ENCODE measurements at places on chromosomes 12 and 14. TPM values are rescaled to one million over a fixed set of nuclear protein-coding genes. Genes with fewer than 3 reads are reported as not detected.

DNA sequence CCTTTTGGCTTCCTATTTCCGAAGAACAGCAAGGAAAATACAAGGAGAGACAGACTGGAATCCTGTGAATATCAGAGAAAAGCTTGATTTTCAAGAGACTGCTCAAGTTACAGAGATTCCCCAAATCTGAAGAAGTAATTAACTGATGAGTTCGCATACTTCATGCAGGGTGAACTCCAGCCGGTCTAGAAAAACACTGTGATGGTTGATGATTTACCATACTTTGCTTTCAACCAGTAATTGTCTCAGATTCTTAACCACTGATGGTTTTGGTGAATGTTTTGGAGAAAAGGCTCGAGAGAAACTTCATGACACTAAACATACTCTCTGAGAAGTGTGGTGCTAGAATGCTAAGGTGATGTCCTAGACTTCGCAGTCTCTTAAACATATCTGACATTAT, 4.4 kb upstream of the PLXNC1 start:
- DNase-seq, result no peak

AKAP6 gene
- 0.92 TPM for polyA plus RNA-seq

- DNase-seq, result peak; percentile 18
Measured at GRCh38 chr14:69088586-69088985, 64.3 kb downstream of the DCAF5 start.

C12orf54 gene
- not detected for polyA plus RNA-seq

SMCO2 gene
- polyA plus RNA-seq, result not detected

SLC8A3 gene
- polyA plus RNA-seq, result not detected

TIMELESS gene
- 5.5 TPM for polyA plus RNA-seq

DNA sequence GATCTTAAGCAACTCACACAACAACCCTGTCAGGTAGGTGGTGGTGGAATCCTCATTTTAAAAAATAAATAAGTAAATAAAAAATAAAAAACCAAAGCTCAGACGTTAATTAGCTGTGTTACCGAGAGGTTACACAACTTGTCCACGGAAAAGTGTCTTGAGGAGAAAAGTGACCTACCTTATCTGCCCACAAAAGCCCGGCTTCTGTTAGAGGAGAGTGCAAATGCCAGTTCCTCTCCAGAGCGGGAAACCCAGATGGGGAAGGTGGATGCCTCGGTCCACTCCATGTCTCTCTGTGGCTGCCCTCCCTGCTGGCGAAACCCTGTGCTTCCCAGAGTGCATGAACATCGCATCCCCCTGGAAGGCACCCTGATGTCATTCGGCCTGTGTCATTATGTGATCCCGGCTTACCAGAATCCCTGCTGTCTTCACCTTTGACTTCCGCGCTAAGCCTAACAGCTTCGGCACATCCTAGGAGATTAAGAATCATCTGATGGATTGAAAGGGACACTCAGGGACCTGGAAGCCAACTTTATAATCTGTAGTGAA, 6.4 kb downstream of the MLXIP start:
- DNase-seq, result no peak

GYS2 gene
- polyA plus RNA-seq, result not detected

GZMB gene
- 0.86 TPM for polyA plus RNA-seq

- no peak for DNase-seq
Measured at GRCh38 chr12:105233041-105233905, 2.7 kb downstream of the APPL2 start.

DNA sequence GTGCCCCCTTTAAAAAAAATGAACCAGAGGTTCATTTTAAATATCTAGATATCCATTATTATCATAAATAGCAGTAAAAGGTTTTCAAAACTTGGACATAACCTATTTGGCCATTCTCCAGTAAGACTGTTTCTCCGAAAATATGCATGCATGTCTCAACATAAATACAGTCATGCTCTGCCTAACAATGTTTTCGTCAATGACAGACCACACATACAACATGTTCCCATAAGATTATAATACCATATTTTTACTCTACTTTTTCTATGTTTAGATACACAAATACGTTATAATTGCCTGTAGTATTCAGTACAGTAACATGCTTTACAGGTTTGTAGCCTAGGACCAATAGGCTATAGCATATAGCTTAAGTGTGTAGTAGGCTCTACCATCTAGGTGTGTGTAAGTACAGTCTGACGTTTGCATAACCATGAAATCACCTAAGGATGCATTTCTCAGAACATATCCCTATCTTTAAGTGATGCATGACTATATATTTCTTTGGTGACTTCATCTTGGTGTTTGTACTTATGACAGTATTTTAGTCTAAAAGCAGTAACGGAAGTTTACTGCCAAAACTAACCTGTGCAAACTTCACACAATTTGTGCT, 3.2 kb downstream of the TMEM19 start:
- DNase-seq, result no peak

DNA sequence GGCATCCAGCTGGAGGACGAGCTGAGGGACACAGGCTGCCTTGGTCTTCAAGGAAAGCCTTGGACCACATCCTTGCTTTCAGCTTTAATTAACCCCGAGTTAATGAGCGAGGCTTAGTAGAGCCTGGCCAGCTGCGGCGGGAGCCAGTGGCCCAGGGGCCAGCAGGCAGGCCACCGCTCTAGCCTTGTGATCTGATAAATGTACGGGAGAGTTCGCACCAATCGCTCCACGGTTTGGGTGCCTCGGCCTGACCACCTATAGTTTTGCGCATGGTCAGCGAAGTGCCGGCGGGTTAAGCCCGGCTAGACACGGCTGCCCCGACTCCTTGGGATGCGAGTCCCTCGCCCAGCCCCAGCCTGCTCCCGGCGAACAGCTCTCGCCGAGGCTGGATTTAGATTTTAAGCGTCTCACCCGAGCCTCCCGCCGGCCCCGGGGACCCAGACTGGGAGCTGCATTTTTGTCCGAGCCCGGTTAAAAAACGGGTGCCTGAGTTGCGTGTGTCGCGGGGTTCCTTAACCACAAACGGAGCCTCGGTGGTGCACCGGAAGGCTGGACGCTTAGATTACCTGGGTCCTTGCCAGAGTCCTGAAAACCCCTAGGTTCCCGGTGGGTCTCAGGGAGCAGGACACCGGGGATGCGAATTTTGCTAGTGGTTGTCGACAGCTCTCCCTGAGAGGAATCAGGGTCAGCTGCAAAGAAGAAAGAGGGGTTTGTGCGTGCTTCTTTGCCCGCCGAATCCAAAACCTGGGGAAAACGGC, 2.9 kb upstream of the HOXC12 start:
- no peak for DNase-seq

GRCh38 chr12:58720421-58720820, 199.9 kb downstream of the LRIG3 start:
- DNase-seq, result no peak

ABCD2 gene
- polyA plus RNA-seq, result 0.17 TPM

GRCh38 chr14:33390335-33390734, 451.7 kb downstream of the NPAS3 start:
- DNase-seq, result no peak

GRCh38 chr14:64789696-64790095, 85.5 kb downstream of the PLEKHG3 start:
- DNase-seq, result no peak

ADAM21 gene
- 0.28 TPM for polyA plus RNA-seq

DPF3 gene
- polyA plus RNA-seq, result 2.3 TPM

AQP6 gene
- polyA plus RNA-seq, result 74.1 TPM

- DNase-seq, result peak; percentile 81
Measured at GRCh38 chr14:69242311-69243224, 17.4 kb upstream of the GALNT16 start.

GRCh38 chr12:55469291-55469690, 647 bp downstream of the OR6C70 start:
- no peak for DNase-seq

DNA sequence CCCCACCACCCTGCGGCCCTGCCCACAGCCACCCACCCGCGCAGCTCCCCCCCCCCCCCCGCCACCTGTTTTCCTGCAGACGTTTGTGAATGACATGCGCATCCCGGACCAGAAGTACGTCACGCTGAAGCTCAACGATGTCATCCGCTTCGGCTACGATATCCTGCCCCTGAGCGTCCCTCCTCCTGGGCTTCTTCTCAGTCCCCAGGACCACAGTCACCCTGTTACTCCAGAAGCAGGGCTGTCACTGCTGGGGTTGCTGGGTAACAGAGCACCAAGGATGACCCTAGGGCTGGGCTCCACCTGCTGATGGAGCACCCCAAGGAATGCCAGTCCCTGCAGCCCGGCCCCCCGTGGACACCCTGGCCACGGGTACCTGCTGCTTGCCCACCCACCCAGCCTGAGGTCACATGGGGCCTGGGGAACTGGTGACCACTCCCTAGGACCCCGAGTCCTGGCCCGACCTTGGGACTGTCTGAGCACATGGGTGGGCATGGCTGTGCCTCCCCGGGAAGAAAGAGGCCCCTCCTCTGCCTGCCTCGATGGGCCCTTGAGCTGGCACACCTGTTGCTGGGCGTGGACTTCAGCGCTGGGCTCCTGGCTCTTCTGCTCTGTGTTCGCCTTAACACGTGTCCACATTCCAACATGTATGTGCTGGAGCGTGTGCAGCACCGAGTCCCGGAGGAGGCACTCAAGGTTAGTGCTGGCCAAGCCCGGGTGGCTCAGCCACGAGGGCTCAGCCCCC, 12.9 kb downstream of the CEP170B start:
- DNase-seq, result no peak

DNA sequence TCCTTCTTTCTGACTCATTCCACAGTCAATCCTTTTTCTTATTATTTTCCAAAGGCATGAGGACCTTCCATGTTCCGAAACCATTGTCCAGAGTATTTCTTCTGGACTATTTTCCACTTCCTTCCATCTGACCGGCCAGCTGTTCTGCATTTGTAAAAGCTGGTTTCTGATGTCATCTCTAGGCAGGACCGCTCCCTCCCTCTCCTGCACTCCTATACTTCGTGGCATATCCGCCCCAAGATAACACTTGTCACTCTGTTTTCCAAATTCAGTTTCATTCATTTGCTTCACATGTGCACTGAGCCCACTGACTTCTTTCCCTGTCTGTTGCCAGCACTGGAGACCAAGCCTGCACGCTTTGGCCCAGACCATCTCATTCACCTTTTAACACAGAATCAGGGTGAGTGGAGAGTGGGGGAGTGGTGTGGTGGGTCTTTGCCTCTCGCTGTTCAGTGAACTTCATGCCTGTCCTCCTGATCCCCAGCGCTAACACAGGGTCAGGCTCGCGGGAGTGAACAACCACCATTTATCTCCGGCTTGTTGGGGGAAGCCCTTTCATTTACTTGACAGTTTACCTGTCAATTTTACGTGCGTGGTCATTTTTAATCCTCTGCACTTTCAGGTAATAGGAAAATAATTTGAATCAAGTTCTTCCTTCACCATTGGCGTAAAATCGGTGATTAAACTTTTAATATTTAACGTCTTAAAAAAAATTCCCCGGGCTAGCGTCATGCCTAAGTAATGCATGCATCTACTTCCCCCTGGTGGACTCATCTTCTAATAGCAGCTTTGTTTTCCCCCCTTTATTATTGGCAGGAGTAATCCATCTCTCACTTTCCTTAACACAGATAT, 52.5 kb downstream of the C12orf75 start:
- no peak for DNase-seq

LHX5 gene
- polyA plus RNA-seq, result not detected

GRCh38 chr14:62453226-62453625, 592.0 kb downstream of the KCNH5 start:
- DNase-seq, result no peak

DNA sequence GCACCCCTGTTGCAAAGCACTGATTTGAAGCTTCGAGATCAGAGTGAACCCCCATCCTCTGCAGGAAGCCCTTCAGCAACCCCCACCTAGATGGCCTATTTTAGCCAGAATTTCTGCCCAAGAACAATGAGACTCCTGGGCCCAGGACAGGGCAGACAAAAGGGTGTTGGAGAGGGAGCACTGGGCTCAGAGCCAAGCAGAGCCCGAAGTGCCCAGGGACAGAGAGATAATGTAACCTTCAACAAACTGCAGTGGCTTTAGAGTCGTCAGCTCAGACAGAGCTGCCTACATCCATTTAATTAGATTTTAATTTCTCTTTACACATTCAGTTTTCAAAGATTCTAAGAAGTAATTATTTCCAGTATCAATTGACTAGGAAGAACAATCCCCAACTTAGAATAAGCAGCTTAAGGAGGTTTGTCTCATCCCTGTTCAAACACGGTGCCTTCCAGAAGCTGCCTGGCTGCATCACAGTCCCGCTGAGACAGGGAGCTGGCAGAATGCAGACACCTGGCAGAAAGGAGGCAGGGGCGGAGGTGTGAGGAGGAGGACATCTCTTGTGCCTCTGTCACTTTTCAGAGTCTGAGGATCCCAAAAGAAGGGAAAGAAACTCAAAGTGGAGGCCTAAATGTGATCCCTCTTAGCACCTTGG, 504.9 kb upstream of the CCDC196 start:
- no peak for DNase-seq

SYNE3 gene
- 0.54 TPM for polyA plus RNA-seq

GRCh38 chr12:32475724-32476123, 76.4 kb downstream of the FGD4 start:
- DNase-seq, result no peak

- no peak for DNase-seq
Measured at GRCh38 chr12:105504286-105504685, 173.8 kb downstream of the C12orf75 start.

NRL gene
- 5.5 TPM for polyA plus RNA-seq

GRCh38 chr14:73684627-73685026, 29.6 kb downstream of the PNMA1 start:
- no peak for DNase-seq

DNA sequence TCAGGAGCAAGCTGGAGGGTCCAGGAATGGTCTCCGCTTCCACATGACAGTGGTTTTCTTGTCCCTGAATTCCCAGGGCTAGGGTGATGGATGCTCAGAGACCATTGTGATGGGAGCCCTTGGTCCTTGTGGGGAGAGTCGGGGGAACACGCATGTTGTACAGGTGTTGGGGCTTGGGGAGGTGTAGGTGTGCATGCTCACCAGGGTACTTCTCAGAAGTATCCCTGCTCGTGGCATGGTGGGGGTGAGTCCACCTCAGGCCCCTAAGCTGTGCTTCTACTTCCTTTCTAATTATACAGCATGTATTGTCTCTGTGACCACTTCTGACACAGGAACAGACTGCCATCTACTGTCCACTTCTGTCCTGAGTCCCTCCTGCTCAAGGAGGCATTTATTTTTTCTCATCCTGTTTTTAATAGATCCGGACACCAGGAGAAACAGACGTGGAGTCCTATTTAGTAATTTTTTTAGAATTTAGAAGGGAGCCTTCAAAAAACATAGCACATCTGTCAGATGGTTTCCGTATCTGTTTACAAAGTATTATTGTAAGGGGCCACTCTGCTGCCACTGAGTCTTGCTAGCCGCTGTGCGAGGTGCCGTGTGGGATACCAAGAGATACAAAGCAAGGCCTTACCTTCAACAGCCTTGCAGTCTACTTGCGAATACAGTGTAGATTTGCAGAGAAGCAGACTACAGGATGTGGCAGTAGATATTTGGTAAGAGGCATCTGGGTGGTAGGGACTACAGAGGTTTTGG, 10.5 kb downstream of the NTF3 start:
- no peak for DNase-seq

- DNase-seq, result no peak
Measured at GRCh38 chr12:121293603-121294002, 2.9 kb downstream of the CAMKK2 start.

GRCh38 chr12:68975811-68976210, 42.8 kb upstream of the CPM start:
- no peak for DNase-seq
